Stimulated activated CD4-positive, alpha-beta T cell treated with anti-CD3 and anti-CD28 coated beads, Interleukin-2, amount 100 ng/mL, for 24 hours (primary cell): ENCODE measurements at places on chromosomes 16 and 17.
A peak's percentile ranks its signal among the peaks of the same experiment; 100 is the strongest.

- peak; percentile 36 for DNase-seq
Measured at GRCh38 chr17:9644910-9645751, at the start of gene USP43. Gene USP43 (plus strand): TSS chr17:9645517. CDS start chr17:9645633, 116 bp downstream.

GRCh38 chr16:18853694-18854093 is 52.3 kb upstream of the ARL6IP1 start:
- no peak for DNase-seq

GRCh38 chr16:84751947-84752346 is 52.1 kb downstream of the USP10 start:
- DNase-seq, result peak; percentile 28

- DNase-seq, result no peak
Measured at GRCh38 chr17:75980188-75981018, 1.4 kb downstream of the TEN1 start.

- no peak for DNase-seq
Measured at GRCh38 chr17:8153031-8153451, 837 bp upstream of the PER1 start.

DNA sequence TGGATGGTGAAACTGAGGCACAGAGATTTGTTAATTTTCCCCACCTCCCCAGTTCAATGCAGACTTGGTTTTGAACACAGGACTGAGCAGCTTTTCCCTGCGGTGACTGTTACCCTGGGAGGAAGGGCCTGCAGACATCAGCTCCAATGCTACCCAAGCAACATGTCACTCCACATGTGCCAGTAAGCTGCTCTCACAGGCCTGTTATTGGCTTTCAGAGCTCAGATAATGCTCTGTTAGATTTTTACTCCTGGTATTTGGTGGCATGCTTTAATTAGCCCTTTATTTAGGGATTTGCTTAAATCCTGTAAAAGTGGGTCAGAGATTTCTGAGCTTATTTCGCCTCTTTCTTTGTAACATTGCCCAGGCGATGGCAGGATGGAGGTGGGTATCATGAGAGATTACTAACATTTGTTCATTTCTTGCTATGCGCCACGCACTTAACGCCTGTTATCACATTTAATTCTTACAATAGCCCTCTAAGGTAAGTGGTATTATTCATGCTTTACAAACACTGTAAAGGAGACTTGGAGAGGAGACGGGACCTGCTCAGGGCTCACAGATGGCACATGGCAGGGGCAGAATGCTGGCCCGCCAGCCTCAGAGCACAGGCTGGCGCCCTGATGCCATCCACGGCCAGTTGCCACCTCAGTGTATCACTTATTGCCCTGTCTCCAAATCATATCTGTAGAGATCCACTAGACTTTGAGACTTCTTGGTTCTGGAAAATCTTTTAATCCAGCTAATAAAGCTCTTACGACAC is 84.0 kb upstream of the CACNG5 start:
- DNase-seq, result no peak

DNA sequence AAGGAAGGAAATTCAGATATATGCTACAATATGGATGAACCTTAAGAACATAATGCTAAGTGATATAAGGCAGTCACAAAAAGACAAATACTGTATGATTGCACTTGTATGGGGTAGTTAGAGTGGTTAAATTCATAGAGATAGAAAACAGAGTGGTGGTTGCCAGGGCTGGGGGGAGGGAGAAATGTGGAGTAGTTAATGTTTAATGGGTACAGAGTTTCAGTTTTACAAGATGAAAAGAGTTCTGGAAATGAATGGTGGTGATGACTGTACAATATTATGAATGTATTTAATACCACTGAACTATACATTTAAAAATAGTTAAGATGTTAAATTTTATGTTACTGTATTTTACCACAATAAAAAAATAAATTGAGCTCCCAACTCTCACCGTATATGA is 157.9 kb downstream of the TOX3 start:
- no peak for DNase-seq

GRCh38 chr16:23080329-23080728 is 68.9 kb downstream of the USP31 start:
- no peak for DNase-seq

DNA sequence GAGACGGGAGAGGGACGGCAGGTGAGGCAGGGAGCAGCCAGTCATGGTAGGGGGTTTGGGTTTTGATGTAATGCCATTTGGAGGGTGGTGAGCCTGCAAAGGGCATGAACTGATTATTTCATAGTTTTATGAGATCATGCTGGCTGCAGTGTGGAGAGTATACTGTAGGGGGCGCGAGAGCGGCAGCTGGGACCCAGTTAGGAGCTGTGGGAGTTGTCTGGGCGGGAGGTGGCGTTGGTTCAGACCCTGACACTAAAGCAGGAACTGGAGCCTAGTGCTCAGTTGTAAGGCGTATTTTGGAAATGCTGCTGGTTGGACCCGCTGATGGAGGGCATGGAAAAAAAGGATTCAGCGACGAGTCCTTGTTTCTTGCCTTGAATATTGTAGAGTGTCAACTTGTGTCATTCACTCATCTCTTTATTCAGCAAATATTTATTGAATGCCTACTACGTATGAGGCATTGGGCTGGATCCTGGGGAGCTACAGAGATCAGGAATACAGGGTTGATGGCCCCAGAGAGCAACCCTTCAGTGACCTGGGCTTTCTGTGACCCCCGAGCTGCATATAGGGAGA is 23.7 kb upstream of the KDM8 start:
- DNase-seq, result peak; percentile 85

- DNase-seq, result no peak
Measured at GRCh38 chr17:62405451-62405850, 18.2 kb upstream of the METTL2A start.

DNA sequence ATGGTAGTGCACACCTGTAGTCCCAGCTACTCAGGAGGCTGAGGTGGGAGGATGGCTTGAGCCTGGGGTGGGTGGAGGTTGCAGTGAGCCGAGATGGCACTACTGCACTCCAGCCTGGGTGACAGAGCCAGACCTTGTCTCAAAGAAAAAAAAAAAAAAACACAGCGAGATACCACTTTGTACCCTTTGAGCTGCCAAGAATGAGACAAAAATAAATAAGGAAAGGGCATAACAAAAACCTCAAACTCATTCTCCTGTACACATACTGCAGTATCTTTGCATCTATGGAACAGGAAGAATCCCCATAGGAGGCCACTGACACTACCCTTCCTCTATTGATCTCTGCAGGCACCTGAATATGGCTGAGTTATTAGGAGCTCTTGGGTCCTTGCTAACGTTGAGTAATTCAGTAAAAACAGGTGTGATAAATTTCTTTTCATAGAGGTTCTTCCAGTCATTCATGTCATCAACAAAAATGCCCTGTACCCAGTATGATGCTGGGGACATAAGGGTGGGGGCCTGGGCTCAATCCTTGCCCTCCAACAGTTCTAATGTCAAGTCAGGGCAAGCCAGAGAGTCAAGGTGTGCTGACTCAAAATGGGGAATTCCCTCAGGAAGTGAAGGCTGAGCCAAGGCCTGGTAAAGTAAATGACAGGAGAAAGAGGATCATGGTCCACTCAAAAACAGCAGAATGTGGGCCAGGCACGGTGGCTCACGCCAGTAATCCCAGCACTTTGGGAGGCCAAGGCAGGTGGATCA is 26.9 kb downstream of the RANBP10 start:
- no peak for DNase-seq

- DNase-seq, result peak; percentile 3
Measured at GRCh38 chr16:79263425-79263824, 337.1 kb downstream of the MAF start.

- no peak for DNase-seq
Measured at GRCh38 chr17:46944931-46945330, 22.0 kb downstream of the GOSR2 start.

DNA sequence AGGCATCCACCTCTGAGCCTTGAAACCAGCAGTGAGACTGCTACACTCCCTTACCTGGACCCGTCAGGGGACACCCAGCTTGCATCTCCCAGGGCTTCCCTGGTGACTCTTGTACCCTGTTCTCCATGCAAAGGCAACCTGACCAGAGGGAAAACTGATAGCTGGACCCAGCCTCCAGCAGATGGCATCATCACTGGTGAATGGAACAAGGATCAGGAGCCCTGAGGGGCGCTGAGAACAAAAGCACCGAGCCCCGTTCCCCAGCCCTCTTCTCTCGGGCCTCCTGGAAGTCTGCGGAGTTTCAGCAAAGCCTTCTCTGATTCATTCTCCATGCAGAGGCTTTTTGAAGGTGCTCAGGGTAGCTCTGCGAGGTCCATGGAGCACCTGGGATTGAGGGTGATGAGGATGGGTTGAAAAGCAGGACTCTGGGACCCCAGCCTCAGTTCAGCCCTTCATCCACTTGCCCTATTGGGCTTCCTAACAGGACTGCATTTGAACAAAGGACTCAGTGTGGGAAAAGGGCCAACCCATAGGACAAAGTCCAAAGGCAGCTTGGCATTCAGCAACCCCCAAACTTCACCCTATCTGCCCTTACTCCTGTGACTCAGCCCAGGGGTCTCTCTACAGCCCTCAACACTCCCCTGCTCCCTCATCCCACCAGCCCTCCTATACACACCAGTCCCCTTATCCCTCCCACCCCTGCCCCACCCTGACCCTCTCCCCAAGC is 45.0 kb upstream of the LHX1 start:
- no peak for DNase-seq

DNA sequence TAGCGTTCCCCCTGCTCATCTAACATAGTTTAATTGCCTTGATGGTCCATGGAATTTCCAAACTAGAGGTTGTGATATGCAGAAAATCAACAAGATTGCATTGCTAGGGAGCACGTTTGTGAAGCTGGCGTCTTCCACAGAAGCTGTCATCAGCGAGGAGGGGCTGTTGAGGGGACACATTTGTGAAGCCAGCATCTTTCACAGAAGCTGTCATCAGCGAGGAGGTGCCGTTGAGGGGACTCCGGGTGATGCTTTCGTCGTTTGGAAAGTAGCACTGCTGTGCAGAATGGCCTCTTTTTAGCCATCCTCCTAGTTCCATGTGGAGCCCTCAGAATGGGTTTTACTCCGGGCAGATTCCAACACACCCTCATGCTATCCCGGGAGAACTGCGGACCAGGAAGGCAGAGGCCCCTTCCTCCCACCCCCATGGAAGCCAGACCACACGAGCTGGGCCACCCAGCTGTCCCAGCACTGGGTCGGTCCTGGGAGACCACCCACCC is 119.6 kb upstream of the CHMP6 start:
- DNase-seq, result no peak

GRCh38 chr17:73693071-73693470 is 48.8 kb upstream of the SDK2 start:
- DNase-seq, result no peak

DNA sequence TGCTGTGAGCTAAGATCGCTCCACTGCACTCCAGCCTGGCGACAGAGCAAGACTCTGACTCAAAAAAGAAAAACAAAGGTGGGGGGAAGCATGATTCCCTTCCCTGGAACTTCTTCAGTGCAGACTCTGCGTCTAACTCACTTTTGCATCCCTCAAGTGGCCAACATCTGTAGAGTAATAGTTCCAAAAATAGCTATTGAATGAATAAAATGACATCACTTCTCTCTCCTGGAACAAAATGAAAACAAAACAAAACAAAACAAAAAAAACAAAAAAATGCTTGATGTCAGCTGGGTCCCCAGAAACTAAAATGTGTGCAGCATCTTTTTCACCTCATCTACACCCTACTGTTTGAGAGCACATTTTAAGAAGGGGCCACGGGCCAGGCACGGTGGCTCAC is 197.7 kb upstream of the NOG start:
- DNase-seq, result no peak

GRCh38 chr16:339680-340079 is 12.8 kb downstream of the AXIN1 start:
- no peak for DNase-seq

GRCh38 chr17:16910341-16910740 is 61.6 kb downstream of the TNFRSF13B start:
- peak; percentile 11 for DNase-seq

DNA sequence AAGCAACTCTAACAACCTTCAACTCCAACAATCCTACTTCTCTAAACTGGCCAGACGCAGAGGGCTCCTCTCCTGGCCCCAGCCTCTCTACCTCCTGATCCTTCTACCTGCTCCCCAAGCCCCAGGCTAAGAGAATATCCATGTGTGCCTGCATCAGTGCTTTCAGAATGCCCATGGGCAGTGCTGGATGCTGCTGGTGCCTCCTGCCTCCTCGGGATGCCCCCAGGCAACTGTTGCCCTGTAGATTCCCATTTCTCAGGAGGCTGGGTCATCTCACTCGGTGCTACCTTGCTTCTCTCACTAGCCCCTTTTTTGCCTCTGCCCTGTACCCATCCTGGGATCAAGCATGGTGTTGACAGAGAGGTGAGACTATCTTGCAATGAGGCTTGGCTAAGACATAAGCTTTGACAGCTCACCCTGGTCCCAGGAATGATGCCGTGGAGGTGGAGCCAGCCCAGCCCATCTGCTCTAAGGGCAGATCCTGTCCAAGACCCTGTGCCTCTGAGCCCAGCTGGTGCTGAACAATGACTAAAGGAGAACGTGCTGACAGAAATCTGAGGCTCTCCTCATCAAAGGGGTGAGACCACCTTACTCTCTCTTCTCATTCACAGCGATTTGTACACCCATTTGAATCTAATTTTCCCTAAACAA is 19.4 kb upstream of the SUPT4H1 start:
- no peak for DNase-seq

DNA sequence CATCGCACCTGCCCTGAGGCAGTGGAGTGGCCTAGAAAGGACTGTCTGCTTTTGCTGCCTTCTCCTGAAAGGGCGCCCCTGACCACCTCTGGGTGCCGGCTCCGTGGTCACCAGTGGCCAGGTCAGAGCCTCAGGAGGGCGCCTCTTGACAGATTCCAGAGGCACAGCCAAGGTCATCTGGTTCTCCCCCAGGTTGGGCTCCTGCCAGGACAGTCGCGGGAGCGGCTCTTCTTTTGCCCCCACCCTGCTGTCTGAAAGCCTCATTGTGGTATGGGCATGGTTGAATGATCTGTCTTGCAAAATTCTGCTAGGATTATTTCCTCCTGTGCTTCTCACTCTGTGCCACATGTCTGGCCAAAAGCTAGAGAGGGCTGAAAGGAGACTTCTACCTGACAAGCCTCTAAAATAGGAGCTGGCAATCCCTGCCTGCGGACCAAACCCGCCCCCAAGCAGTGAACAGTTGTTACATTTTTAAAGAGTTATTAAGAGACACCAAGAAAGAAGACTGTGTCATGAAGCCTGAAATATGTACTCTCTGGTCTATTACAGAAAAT is 82.8 kb downstream of the SNX29 start:
- DNase-seq, result no peak

- no peak for DNase-seq
Measured at GRCh38 chr17:63832455-63832854, 5.0 kb upstream of the FTSJ3 start.

DNA sequence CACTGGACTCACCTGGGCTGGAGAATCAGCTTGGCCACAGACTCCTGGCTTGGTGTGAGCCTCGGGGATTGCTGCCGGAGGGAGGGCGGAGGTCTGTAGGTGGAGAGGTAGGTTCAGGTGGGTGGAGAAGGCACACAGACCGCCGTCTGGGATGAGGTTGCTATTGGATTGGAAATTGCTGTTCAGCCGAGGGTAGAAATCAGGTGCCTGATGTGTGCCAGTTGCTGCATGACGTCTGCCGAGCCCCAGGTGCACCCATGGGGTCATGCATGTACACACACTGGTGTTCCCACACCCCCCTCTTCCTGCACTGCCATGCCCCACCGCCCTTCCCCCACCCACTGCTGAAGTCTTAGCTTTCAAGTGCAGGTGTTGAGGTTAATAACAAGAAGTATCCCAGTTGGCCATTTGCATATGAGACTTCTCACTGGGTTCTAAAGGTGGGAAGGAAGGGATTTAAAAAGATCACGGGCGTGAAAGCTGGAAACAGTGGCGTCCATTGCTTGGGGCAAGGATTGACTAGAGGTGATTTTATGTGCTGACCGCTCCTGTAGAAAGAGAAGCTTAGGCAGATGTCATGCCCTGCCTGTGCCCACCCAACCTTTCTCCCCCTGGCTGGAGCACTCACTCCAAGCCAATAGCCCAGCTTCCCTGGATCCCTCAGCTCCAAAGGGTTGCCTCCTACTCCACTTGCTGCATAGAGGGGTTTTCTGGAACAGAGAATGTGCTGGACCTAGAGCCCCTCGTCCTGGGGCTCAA is 193.6 kb downstream of the CCDC182 start:
- DNase-seq, result no peak
